ENCODE measurements at places on chromosomes 6 and 20.

DNA sequence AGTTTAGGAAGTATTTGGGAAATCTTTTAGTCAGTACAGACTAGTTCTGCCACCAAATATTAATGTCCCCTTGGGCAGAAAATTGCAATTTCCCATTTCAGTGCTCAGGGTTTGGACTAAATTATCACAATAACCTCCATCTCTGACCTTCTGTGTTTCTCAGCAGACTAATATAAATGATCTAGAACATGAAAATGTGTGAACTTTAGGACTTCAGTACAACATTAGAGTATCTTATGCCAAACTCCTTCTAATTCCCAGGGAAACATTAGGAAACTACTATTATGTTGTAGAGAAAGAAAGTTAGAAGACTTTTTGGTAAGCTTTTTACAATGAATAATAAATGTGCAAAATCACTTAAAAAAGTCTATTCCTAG is 1087.6 kb upstream of the CITED2 start:
- no peak for DNase-seq

DNA sequence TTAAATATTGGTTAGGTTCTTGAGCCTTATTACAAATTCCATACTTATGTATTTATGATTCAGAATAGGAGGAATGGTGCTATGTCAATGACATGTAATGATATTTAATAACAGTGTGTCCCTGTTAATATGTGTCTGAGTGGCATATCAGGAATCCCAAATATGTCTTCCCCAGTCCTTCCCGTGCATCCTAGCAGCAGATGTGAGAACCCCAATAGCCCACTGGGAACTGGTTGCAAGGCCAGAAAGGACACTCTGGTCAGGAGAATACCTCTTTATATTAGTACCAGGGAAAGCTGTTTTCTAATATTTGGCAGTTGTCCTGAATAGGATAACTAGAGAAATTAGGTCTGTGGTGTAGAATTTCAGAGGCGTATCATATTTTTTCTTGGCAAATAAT is 159.1 kb upstream of the PDE7B start:
- no peak for DNase-seq

DNA sequence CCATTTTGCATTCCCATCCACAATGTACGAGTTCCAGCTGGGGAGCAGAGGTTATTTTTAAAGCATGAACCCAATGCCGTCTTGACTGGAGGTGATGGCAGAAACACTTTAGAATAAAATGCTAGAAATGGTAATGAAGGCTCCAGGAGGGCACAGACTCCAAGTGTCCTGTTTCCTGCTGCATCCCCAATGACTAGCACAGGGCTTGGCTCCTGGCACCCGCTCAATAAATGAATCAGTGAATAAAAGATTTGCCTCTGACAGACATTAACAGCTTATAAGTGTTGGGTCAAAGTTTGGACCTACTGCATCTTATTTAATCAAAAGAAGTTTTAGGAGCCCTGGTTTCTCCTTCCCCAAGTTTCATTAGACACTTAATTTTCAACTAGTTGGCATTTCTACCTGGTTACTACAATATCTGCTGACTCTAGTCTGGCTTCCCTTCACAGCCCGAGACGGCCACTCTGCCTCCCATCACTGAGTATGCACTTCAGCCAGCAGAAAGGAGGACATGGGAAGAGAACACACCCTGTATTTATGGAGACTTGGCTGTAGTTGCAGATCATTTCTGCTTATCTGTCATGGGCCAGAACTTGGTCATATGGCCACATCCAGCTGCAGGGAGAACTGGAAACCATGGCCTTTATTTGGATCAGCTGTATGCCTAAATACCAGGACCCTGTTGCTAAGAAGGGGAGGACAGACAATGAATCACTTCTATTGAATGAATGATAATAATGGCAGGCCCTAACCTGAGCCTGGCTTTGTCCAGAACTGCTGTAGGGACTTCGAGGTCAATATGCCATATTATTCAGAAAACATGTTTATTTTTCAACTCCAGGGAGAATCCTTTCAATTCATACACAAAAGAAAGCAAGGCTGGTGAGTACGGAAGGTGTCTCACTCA is 63.1 kb downstream of the TTI1 start:
- no peak for DNase-seq

GRCh38 chr6:111874025-111874415 is 768 bp upstream of the FYN start:
- no peak for DNase-seq

- no peak for DNase-seq
These were observed 6.1 kb upstream of the NSFL1C start for GRCh38 chr20:1472556-1473245.

DNA sequence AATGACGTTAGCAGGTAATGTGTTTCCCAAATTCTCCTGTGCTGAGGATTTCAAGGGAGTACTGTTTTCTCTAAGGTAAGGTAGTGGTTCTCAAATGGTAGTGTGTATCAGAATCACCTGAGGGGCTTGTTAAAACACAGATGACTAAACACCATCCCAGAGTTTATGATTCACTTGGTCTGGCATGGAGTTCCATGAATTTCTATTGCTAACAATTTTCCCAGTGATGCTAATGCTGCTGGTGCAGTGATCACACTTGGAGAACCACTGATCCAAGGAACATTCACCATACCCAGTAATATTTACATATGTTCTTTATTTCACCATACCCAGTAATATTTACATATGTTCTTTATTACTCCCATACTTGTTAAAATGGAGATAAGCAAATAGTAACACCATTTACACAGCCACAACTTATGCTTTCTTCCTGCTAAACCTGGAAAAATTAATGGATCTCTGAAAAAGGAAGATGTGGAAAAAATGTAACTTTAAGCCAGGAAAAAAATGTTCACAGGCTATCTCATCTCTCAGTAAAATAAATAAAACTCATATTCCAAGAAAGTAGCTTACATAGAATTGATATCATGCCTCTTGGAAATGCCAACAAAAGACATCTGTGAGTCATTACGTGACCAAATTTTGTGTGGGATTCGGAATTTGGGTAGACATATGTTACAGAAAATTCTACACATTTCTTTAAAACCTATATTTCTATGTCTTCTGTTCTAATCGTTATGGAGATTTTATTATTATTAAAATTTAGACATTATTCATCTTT is 129.5 kb downstream of the MMUT start:
- DNase-seq, result no peak

DNA sequence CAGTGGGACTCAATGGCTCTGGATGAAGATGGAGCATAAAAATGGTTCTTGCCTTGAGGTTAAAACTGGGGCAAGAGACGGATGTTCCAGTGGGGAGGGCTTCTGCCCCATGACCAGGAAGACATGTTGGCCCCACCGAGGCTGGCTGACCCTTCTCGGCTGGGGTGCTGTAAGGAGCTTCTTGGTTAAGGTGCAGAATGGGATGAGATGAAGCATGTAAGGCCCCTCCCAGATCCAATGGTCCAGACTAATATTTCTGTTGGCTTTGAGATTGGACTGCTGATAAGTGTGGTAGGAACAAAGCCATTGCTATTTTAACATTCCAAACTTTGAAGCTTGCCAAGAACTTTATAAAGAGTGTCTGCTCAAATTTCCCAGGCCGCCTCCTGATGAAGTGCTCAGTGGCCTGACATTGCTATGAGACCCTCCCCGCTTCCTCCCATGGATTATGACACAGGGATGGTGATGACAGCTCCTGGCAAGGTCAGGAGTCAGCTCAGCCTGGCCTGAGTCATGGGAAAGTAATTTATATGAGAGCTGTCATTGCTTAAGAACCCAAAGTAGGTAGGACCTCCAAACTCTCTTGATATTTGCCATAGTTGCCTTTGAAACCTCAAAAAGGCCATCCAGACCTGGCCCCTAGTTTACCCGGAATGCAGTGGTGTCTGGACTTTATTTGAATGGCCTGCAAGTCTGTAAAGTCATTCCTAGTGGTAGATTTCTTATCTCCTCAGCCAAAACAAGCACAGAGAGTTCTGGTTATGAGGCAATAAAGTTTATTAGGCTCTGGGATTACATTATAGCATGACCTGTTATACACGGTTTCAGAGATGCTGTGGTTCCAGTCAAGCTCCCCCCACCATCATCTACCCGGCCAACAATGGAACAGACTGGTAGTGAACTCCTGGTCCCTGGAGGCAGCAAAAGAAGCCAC is 55.2 kb downstream of the TGM2 start:
- no peak for DNase-seq

GRCh38 chr6:5956939-5957338 is 49.8 kb downstream of the NRN1 start:
- no peak for DNase-seq

GRCh38 chr6:38234141-38234540 is 405.6 kb downstream of the BTBD9 start:
- no peak for DNase-seq

DNA sequence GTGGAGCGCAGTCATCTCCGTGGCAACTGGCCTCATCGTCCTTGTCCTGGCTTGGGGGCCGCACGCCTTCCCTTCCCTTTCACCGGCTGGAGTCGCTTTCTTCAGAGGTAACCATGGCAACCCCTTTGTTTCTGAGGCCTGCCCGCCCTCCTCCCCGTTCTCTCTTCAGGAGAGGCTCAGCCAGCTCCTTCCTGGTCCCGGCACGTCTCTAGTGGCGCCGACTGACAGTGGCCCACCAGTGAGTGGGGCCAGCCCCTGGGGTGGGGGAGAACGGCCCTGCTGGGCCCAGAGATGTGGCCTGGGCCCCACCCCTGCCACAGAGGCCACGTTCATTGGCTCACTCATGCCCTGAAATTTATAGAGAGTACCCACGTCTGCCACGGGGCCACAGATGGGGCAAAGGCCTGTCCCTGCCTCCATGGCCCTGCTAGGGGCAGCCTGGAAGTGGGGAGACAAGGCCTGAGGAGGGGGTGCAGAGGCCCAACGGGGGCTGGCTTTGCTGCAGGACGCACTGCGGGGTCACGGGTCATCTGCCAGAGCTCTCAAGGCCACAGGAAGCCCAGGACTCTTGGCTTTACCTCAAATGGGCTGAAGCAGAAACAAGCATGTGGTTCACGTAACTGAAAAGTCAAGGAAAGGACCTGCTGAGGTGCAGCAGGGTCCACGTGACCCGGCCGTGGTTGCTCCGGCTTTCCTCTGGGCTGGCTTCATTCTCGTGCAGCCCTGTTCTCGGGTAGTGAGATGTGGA is 1.4 kb upstream of the OSBPL2 start:
- no peak for DNase-seq

DNA sequence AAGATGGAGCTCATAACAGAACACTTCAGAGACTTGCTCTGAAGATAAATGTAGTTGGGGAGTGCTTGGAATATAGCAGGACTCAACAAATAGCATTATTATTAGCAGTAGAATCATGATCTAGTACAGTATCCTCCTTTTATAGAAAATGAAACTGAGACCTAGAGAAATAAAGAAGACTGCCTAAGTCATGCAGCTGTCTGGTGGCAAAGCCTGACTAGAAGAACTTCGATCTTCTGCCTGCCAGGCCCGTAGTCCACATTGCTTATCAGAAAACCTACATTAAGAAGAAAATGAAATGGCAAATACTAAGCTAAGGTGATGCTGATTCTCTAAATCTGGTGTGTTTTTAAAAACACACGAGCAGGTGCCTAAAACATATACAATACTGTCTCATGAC is 46.4 kb upstream of the DST start:
- no peak for DNase-seq

GRCh38 chr20:32456869-32457478 is 98.8 kb downstream of the ASXL1 start:
- no peak for DNase-seq

GRCh38 chr6:683742-684440 is 9.0 kb downstream of the EXOC2 start:
- no peak for DNase-seq

DNA sequence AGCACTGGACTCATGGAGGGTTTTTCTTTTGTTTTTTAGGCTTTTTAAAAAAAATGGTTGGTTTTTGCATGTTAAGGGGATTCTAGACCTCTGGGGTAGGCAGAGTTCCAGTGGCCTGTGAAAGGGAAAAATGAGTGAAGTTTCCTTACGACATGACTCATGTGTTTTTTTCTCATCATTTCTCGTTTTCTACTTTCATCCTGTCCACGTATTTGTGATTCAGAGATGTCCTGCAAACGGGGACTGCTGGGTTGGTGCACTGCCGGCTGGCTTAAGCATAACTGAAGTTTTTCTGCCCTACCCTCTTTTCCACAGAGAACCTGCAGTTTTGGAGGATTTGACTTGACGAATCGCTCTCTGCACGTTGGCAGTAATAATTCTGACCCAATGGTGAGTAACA is 182.3 kb downstream of the SASH1 start:
- no peak for DNase-seq

DNA sequence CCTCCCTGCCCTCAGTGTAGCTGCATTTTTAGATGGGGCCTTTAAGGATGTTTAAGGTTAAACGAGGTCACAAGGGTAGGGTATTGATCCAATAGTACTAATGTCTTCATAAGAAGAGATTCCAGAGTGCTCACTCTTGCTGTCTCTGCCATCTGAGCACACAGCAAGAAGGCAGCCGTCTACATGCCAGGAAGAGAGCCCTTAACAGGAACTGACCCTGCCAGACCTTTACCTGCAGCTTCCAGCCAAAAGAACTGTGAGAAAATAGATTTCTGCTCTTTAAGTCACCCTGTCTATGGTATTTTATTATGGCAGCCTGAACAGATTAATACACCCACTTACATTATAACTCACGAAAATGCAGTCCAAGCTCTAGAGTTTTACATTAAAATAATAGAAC is 685.3 kb upstream of the MARCKS start:
- no peak for DNase-seq

DNA sequence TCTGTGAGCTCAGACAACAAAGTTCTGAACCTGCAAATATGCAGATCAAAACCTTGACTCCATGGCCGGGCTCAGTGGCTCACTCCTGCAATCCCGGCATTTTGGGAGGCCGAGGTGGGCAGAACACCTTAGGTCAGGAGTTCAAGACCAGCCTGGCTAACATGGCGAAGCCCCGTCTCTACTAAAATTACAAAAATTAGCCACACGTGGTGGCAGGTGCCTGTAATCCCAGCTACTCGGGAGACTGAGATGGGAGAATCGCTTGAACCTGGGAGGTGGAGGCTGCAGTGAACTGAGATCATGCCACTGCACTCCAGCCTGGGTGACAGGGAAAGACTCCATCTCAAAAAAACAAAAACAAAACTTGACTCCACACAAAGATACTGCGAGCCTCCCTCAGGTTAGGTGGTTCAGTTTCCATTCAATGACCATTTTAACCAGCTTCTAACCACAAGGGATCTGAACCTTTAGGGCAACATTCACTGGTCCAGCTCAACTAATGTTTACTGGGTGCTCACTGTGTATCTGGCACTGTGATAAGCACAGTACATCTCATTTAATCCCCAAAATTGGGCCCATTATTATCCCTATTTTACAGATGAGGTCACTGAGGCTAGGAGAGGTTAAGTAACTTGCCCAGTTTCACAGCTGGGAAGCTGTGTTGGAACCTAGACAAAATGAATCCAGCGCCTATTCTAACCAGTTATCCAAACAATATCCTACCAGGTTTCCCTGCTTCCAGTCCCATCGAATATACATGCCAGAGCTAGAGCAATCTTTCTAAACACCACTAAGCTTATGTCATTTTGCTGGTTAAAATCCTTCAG is 1.8 kb downstream of the SNRPB start:
- no peak for DNase-seq

GRCh38 chr6:44225579-44226325 is 2.4 kb downstream of the SLC29A1 start:
- DNase-seq, result no peak
